ENCODE measurements at places on chromosomes 3 and 15.
A peak's percentile ranks its signal among the peaks of the same experiment; 100 is the strongest.

- no peak for DNase-seq
Measured at GRCh38 chr15:91522605-91523332, 330.7 kb upstream of the SLCO3A1 start.

GRCh38 chr3:50205413-50206276 is 574 bp downstream of the SLC38A3 start:
- DNase-seq: no peak

- no peak for DNase-seq
Measured at GRCh38 chr3:17828388-17828787, 86.0 kb upstream of the TBC1D5 start.

DNA sequence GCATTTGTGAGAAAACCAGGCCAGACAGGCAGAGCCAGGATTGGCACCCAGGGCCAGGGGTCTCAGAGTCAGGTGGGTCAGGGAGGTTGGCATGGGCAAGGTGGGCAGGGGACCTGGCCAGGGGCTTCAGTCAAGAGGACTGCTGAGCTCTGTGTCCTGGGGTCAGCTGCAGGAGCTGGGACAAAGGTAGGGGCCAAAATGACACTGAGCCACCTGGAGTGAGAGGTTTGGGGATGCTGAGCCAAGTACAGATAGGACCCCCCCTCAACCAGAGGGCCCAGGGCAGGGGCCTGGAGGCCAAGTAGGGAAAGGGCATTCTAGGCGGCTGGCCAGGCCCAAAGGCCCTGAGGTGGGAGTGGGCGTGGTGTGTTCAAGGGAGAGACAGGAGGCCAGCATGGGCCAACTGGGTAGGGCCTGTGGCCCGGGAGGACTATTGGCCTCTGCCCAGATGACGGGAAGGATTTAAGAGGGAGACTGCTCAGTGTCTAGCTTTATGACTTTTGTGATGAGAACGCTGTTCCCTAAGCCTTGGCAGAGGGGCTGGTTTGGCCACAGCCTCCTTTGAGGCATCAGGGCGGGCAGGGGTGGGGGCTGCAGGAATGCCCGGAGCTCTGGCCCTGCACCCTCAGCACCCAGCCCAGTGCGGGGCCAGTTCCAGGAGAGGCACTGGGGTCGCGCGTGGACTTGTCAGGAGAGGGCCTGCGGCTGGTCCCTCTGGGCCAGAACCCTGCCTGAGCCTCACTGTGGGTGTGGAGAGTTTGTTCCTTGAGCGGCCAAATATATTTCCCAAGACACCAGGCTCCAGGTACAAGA is 3.1 kb downstream of the CFAP100 start:
- DNase-seq: no peak

DNA sequence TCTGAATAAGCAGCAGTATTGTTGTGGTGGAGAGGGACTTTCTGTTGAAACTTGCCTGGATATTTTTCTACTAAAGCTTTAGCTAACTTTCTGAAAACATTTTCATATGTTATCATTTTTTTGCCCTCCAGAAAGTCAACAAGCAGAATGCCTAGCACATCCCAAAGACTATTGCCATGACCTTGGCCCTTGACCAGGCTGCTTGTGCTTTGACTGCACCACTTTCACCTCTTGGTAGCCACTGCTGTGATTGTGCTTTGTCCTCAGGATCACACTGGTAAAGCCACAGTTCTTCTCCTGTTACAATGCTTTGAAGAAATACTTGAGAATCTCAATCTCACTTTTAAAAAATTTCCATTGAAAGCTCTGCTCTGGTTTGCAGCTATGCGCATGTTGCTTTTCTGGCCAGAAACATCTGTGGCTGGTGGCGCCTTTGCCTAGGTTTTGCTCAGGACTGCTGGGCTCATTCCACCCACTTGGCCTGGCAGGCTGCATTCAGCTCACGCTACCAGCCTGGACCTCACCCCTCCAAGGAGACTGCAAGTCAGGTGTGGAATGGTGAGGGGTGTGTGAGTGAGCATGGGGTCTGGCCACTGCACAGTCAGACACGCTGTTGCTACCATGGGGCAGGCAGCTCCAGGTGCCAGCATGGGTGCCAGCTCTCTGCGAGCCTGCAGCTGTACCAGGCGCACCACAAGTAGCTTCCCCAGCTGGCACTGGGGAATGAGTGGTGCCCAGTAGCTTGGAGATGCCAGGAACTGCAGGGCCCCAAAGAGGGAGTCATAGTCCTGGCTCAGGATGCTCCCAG is 89.8 kb upstream of the TNFSF10 start:
- no peak for DNase-seq

GRCh38 chr3:32502946-32503286 is 264 bp upstream of the CMTM6 start:
- no peak for DNase-seq

GRCh38 chr3:104855702-104856101 is 511.0 kb upstream of the ALCAM start:
- no peak for DNase-seq

DNA sequence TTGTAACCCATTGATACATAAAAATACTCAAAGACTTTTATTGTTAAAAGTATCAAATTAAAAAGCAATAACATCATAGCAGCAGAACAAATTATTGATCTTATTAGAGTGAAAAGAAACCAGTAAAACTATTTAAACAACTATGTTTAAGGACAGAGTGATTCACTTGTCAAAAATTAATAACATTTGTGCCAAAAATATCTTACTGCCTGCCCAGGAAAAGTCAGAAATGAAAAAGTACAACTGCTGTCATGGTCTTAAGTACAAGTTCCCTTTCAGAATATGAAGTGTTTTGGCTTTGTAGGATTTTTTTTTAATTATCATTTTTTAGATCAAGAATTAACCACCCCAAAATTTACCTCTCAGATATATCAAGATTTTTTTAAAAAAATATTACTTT is 3.4 kb downstream of the IFT57 start:
- no peak for DNase-seq

- no peak for DNase-seq
Measured at GRCh38 chr3:160608870-160609269, 43.5 kb upstream of the KPNA4 start.

- DNase-seq: no peak
Measured at GRCh38 chr3:44875596-44875995, 1.2 kb downstream of the TGM4 start.

- no peak for DNase-seq
Measured at GRCh38 chr3:30618526-30618925, 12.1 kb downstream of the TGFBR2 start.

- peak; percentile 14 for DNase-seq
Measured at GRCh38 chr3:31768479-31769125, 212.5 kb downstream of the OSBPL10 start.

- DNase-seq: no peak
Measured at GRCh38 chr3:127964053-127964452, 49.0 kb downstream of the KBTBD12 start.

- no peak for DNase-seq
Measured at GRCh38 chr3:16721494-16721893, 116.3 kb upstream of the DAZL start.

DNA sequence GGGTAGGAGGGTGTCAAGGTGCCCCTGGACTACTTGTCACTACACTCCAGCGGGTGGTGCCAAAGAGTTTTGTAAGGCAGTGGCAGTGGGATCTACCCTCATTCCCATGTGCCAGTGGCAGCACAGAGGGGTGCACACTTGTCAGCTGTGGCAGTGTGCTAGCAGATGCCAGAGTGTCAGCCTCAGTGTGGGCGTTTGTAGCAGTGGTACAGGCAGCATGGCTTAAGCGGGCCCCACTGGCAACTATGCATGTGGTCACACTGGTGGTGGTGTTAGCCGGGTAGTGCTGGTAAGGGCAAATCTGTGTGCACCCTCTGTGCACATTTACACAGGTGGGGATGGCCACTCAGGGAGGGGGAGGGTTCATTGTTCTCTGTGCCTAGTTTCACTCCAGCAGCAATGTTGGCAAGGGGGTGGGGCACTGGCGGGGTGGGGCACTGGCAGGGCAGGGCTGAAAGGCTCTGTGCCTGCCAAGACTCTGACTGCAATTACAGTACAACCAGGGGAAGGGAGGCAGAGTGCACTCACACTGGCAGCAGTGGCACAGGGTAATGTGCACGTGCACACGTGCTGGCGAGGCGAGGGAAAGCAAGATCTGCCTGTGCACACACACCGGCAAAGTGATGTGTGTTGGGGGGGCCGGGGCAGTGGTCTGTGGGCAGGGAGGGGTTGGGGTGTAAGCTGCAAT is 31.8 kb downstream of the MYO9A start:
- DNase-seq: no peak

DNA sequence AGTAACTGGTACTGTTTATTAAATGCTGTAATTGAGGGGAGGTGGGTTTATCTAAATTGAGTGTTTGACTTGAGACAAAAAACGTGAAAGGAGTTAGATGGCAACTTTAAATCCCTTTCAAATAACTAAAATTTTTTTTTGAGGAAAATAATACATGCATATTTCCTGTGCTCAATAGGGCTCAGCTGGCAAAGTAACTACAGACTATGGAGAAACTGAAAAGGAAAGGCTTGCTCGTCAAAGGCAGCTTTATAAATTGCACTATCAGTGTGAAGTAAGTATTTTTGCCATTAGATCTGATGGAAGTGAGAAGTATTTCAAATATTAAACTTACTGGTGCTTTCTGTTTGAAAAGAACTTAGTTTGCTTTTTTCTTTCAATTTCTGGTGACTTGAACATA is 72.2 kb downstream of the DZIP3 start:
- no peak for DNase-seq

DNA sequence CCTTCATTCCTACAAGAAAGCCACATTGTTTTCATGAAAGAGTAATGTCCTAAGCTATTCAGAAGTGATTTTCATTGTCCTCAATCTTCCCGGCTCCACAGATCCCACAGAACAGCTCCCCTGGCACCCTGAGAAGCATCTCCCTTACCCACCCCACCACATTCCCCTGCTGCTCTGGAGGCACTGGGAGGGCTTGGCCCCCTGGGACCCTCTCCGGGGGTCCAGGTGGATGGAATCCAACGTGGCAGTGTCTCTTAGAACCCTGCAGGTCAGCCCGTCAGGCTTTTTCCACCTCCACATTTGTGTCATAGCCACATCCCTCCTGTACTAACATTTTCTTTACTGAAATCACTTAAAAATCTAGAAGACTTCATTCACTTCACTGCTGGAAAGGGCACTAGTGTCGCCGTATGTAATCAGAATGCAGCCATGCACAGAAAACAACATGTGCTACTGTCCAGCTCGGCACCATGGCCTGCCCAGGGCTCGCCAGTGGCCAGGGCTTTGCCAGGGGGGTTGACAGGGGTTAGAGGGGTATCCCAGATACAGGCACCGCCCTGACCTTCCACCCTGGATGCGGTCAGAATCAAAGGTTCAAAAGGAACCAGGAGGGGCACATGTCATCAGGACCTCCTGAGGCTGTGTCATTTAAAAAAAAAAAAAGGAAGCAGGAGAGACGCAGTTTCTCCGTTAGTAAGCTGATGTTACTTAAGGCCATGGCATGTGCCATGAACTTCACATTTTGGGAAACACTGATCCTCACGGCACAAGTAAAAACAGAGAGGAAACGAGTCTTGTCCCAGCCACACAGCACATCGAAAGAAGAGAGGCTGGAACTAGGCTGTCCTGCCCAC is 106.3 kb downstream of the LSM3 start:
- DNase-seq: no peak

- DNase-seq: no peak
Measured at GRCh38 chr15:39479911-39480310, 101.0 kb upstream of the THBS1 start.

DNA sequence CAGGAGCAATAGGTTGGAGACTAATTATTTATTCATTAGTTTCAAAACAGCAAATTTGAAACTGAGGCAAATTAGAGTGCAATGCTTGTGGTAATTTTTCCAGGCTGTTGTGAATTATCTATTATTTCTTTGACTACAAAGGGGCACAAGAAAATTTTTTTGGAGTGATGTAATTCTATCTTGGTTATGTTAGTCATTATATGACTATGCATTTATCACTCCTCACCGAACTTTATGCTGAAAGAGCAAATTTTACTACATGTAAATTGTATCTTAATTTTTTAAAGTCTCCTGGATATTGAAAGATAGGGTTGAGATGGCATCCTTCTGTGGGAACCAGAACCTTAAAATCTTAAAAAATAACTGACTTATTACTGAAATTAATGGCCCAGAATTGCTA is 320.0 kb upstream of the ROBO1 start:
- no peak for DNase-seq

GRCh38 chr3:38828681-38829080 is 12.7 kb upstream of the SCN10A start:
- DNase-seq: no peak

DNA sequence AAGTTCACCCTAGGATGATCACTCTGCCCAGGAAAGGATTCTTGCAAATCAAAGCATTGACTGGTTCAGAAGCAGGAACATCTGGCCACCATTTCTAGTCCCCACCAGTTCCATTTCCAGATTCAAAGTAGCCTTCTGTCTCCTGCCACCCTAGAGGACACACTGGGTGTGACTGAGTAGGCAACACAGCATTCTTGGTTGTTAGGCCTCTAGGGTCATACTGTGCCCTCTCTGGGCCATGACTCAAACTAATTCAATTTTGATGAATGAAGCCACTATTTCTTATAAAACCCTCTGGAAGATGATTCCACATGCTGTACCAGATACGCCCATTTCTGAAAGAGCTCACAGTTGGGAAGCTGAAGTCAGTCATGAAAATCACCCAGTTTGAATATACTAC is 69.7 kb downstream of the WDR76 start:
- no peak for DNase-seq

GRCh38 chr3:106176734-106177133 is 307.9 kb upstream of the CBLB start:
- peak; percentile 5 for DNase-seq

GRCh38 chr3:23487015-23487414 is 283.9 kb downstream of the UBE2E2 start:
- DNase-seq: no peak

- no peak for DNase-seq
Measured at GRCh38 chr3:16551342-16551976, 38.0 kb upstream of the RFTN1 start.

DNA sequence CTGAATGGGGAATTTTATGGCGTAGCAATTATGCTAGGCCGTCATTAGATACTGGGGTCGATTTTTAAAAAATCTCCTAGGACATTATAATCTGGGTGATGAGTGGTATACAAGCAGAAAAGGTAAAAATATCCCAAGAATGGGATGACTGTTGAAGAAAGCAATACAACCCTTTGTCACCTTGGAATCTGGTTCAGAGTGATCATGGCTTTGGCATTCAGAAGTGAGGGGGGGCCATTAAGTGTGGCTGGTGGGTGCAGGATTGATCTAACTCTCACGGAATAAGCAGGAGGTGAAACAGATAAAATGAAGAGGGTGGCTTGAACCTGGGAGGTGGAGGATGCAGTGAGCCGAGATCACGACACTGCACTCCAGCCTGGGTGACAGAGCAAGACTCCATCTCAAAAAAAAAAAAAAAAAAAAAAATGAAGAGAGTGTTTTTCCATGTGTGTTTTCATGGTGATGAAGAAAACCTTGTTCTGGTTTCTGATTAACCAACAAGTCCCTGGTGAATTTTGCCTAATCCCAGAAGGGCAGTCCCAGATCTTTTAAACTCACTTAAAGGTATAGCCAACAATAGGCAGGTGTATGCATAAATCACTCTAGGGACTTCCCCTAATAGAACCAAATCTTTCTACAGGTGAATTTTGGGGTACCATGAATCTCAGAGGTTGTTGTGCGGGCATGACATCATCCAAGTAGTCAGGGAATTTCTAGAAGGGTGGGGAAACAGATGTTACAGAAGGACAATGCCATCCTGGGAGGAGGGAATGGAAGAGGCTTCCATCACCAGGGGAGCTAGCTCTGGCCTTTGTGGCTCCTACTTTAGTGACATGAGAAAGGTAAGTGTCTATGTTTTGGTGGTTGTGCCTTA is 3.1 kb upstream of the RAD54L2 start:
- no peak for DNase-seq
